ENCODE measurements at places on chromosomes 7 and 10.

GRCh38 chr10:3077940-3078630, 10.7 kb downstream of the PFKP start:
- no peak for DNase-seq

DNA sequence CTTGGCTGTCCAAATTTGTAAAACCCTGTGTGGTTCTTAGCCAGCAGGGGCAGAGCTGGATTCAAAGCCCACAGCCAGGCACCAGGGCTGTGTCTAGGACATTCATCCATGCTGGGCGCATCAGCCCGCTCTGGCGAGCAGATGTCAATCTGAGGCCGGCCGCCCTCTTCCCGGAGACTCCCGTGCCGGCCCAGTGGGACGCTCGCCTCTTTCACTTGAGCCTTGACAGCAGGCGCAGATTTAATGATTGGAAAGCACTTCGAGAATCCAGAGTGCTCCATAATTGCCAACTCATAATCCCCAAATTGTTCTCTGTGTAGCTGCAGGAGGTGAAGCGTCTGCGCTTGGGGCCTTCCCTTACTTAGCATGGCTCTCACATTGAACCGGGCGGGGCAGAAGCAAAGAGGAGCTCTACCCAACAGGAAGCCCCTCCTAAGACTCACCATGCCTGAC, 36.7 kb downstream of the SLIT1 start:
- no peak for DNase-seq

- no peak for DNase-seq
Measured at GRCh38 chr10:127267442-127267841, 71.1 kb upstream of the INSYN2A start.

DNA sequence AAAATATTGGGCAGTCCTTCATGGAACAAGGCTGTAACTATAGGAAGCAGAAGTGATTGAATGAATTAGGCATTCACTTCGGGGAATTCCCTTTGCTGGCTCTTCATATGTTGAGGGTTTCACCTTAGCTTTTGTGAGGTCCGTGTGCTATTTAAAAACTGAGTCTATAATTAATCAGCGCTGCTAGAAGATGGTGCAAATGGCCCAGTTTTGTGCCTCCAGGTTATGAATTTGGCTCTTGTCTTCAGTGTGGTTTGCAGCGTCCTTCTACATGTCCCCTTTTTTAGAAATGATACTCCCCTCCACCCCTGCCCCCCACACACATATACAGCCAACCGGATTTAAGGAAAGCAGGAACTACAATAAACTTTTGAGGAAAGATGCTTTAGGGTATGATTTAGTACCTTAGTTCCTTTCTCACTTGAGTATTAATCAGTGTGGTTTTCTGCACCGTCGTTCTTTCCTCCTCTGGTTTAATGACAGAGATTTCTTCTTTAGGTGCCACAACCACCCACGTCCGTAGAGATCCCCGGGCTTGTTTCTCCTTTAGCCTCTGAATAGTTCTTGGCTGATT, 110.6 kb upstream of the SAMD8 start:
- DNase-seq = no peak

GRCh38 chr7:102434039-102434486, 688 bp downstream of the ORAI2 start:
- DNase-seq = no peak

- no peak for DNase-seq
Measured at GRCh38 chr10:111204838-111205237, 128.0 kb downstream of the ADRA2A start.

DNA sequence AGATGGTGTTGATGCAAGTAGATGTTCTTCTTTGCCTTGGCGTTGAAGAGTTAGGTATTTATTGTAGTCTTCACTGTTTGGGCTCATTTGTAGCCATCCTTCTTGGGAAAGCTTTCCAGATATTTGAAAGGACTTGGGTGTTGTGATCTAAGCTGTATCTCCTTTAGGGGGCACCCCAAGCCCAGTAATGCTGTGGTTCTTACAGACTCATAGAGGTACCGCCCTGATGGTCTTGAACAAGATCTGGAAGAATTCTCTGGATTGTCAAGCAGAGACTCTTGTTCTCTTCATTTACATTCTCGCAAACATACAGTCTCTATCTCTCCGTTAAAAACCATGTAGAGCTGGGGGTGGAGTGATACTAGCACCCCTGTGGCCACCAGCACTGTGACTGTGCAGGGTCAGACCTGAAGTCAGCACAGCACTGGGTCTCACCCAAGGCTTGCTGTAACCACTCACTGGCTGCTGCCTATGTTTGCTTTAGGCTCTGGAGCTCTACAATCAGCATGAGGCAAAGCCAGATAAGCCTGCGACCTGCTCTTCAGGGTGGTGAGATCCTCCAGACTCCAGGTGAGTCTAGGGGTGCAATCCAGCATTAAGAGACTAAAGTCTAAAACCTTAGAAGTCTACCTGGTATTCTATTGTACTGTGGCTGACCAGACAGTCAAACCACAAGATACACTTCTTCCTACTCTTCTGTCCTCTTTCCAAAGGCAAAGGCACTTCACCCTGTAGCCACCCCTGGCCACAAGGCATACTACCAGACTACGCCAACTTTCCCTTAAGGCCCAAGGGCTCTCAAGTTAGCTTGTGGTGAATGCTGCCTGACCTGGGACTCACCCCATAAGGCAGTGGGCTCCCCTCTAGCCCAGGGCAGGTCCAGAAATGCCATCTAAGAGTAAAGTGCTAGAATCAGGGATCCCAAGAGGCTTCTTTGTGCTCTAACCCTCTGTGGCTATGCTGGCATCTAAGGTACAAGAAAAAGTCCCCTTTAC, 209.7 kb upstream of the TMEM196 start:
- no peak for DNase-seq

DNA sequence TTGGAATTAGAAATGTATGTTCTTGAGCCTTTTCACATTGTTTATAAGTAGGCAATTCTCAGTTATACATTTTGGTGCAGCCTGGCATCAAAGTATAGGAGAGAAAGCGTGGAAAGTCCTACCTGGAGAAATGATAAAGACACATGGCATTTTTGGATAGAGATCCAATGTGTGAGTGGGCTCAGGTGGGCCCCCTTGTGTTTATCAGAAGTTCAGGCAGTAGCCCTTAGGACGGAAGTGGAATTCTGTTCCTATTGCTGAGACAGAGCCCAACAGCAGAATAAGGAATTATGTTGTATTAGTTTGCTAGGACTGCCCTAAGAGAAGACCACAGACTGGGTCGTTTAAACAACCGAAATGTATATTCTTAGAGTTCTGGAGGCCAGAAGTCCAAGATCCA, 85.2 kb upstream of the AMPH start:
- no peak for DNase-seq

DNA sequence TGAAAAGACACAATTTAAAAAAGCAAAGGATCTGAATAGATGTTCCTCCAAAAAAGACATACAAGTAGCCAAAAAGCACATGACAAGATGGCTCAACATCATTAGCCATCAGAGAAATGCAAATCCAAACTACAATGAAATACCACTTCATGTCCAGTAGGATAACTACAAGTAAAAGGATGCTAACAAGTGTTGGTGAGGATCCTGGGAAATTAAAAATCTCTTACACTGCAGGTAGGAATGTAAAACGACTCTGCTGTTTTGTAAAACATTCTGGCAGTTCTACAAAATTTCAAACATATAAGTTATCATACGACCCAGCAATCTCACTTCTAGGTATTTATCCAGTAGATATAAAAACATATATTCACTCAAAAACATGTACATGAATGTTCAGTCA, 161.3 kb downstream of the SRPK2 start:
- DNase-seq = no peak

GRCh38 chr10:127424594-127425264, 124.4 kb upstream of the NPS start:
- no peak for DNase-seq

DNA sequence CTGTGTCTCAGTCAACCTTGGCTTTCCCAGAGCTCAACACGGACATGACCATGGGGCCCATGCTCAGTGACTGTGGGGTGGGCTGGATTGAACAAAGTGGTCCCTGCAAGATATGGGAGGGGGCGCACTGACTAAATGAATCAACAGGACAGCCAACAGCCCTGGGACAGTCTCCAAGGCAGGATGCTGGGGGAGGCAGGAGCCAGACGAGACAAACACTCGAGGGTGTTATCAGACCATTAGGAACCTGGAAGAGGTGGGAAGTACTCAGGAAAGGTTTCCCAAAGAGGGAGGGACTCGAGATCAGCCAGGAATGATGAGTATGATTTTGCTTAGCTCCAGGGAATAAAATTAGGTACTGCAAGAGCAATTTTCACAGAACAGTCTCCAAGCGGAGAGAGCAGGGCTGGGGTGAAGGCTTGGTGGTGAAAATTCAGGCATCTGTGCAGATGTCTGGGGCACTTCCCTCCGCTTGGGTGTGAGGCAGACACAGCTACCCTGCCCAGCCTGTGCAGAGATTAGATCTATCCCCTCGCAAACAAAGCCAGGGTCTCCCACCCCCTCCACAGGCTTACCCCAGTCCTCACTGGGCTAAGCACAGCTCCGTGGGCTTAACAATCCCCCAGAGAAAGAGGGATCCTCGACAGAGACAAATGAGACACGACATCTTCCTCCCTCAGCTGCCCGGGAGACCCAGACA, 261.1 kb upstream of the ZMIZ1 start:
- no peak for DNase-seq

GRCh38 chr7:68783684-68784083, 814.6 kb upstream of the AUTS2 start:
- no peak for DNase-seq

GRCh38 chr7:107045980-107046379, 1.5 kb downstream of the PRKAR2B start:
- no peak for DNase-seq

- no peak for DNase-seq
Measured at GRCh38 chr10:576130-576465, 113.4 kb downstream of the DIP2C start.

- no peak for DNase-seq
Measured at GRCh38 chr7:99409192-99409572, 413 bp downstream of the BUD31 start.

- DNase-seq = peak; percentile 72
Measured at GRCh38 chr7:100604028-100604975, 2.1 kb downstream of the PCOLCE start.

DNA sequence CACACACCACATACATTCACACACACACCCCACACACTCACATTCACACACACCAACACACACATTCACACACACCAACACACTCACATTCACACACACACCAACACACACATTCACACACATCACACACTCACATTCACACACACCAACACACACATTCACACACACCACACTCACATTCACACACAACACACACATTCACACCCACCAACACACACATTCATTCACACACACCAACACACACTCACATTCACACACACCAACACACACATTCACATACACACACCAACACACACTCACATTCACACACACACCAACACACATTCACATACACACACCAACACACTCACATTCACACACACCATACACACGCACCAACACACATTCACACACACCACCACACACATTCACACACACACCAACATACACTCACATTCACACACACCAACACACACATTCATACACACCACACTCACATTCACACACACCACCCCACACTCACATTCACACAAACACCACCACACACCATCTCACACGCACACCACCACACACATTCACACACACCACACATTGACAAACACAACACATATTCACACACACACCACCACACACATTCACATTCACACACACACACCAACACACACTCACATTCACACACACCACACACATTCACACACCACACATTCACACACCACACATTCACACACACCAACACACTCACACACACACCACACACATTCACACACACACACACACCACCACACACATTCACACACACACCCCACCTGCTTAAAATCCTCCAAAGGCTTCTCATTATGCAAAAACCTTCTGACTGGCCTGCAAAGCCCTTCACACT, 9.0 kb downstream of the TAS2R40 start:
- DNase-seq = no peak

- DNase-seq = no peak
Measured at GRCh38 chr7:39919646-39920045, 30.4 kb upstream of the CDK13 start.

DNA sequence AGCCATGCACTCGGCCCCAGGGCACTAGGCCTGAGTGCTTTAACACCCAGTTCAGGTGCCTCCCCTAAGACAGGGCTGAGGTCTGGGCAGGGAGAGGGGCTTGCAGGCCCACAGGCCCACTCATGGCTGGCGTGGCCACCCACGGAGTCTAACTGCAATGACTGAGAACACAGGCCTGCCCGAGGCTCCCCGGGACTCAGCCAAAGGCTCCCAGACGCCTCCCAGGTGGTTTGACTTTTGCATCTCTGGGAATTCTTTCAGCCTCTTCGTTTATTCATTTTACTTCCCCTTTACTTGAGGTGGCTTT, 37.3 kb downstream of the PTPRN2 start:
- DNase-seq = no peak

DNA sequence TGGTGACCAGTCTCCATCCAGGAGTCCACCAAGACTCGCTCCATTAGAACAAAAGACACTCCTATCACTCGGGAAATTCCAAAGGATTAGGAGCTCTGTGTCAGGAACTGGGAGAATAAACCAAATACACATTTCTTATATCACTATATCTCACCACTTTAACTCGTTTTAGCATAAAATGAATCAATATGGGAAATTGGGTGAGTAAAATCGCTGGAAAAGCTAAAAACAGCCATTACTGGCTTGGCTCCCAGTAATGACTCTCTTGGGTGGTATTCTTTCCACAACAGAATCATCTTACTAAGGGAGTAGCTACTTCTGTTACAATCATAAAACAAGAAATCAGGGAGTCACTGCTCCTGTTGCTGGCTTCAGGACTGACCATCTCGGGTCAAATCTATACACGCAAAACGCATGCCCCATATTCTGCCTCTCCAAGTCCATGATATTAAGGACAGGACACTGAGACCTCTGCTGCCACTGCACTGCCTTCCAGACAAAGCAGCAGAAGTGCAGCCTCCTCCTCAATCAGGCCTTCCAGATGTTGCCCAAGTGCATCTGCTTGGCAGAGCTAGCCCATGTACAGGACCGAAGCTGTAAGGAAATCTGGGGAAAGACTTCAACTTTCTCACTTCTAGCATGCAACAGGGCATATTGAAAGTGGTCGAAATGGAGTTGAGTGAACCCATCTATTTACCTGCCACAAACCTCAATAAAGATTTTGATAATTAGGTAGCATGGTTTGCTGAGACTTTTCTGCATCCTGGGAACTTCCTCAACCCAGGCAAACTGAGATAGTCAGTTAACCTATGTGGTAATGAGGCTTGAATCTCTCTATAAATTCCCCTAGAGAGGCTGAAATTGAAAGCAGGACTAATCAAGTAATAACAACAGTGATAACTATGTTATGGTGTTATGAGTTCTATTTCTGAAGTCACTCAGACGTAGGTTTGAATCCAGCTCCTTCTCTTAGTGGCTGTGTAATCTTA, 14.4 kb upstream of the PANK1 start:
- DNase-seq = no peak

Data from stimulated activated CD8-positive, alpha-beta memory T cell treated with anti-CD3 and anti-CD28 coated beads, Interleukin-7, amount 100 ng/mL, for 48 hours (primary cell).